ENCODE measurements at places on chromosomes 11 and 22.

DNA sequence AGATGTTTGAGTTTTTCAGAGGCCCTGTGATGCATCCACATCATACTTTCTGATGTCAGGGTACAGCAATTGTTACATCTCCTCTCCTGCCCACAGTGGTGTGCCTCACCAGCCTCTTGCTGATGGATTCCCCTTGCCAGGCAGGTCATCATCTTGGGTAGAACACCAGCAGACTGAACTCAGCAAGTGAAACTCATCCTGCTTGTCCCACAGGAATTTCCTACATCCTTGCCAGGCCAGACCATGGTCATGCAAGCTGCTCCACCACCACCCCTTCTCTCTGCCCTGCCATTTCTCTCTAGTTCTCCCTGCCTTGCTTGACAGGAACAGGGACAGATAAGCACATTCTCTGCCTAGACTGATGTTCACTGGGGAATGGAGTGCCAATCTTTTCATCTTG lies 85.9 kb downstream of the PAX6 start:
- DNase-seq, result no peak

DNA sequence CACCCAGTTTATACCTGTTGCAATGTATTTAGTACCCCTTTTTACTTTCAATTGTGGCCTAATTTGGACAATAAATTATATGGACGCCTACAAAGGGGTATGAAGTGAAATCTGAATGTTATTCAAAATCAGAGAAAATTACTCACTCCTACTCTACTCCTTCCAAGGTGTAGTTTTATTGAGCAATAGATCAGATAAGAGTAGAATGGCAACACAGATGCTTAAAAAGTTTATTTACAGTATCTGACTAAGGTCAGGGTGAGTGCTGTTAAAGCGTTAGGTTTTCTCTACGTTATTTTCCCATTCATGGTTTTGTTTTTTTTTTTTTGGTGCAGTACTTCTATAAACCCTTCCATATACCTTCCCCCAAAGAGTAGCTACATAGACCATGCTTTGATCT lies 805.6 kb downstream of the KCNA4 start:
- DNase-seq, result no peak

DNA sequence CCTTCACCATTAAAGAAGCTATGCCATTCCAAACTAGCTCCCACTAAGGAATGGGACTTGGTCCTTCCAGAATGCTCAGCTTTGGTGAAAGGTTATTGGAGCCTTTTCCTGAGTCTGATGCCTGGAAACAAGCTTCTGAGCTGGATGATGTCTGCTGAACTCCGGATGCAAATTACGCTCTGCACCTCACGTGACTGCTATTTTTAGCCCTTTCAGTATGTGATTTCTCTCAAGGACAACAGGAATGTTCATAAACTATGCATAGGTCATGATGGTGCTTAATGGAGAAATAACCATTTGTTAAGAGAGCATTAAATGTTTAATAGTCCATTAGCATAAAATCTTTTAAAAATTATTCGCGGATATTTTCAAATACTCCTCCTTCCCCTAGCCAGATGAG lies 631.4 kb upstream of the KIRREL3 start:
- DNase-seq, result no peak

GRCh38 chr11:2267306-2267850 lies 3.0 kb downstream of the ASCL2 start:
- DNase-seq, result no peak

GRCh38 chr11:104433751-104434150 lies 269.8 kb upstream of the PDGFD start:
- no peak for DNase-seq

DNA sequence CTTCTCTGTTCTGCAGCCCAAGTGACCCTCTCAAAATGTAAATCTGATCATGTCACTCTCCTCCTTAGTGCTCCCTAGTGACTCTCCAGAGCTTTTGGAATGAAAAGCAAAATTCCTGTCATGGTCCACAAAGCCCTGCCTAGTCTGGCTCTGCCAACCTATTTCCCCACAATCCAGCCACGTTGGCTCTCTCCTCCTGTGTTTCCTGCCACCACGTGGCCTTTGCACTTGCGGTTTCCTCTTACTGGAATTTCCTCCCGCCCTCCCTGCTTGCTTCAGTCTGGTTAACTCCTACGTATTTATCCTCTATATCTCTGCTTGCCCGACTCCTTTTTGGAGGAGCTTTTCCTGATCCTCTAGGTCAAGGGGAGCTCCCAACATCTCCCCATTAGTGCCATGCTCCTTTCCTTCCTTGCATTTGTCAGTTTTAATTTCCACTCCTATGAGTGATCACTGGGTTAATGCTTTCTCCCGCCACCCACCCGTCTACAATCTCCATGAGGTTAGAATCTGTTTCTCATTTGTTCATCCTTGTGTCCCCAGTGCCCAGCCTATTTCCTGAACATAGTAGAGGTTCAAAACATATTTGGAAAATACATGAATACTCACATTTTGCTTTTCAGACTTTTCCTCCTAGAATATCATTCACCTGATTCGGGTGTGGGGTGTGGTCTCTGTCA lies 11.5 kb downstream of the NNMT start:
- DNase-seq, result no peak

DNA sequence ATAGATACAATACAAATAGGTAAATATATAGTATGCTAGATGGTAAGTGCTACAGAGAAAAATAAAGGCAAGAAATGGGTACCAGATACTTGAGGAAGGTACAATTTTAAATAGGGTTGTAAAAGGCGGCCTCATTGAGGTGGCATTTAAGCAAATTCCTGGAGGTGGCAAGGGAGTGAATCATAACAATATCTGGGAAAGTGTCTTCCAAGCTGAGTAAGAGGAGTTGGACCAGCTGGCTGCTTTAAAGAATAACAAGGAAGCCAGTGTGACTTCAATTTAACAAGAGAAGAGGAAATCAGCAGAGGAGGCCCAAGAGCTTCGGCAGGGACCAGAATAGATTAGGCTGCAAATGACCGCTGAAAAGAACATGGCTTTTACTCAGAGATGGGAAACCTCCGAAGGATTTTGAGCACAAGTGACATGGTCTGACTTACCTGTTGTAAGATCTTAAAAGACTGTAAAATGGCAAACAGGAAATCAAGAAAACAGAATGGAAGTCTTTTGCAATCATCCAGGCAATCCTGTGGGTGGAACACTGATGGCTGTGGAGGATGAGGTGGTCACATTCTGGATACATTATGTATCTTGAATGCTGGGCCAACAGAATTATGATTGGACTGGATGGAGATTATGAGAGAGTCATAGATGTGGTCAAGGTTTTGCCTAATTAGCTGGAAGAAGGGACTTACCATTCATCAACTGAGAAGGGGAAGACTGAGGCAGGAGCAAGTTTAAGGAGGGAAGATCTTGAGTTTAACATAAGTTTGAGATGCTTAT lies 77.2 kb downstream of the RDX start:
- DNase-seq, result no peak

DNA sequence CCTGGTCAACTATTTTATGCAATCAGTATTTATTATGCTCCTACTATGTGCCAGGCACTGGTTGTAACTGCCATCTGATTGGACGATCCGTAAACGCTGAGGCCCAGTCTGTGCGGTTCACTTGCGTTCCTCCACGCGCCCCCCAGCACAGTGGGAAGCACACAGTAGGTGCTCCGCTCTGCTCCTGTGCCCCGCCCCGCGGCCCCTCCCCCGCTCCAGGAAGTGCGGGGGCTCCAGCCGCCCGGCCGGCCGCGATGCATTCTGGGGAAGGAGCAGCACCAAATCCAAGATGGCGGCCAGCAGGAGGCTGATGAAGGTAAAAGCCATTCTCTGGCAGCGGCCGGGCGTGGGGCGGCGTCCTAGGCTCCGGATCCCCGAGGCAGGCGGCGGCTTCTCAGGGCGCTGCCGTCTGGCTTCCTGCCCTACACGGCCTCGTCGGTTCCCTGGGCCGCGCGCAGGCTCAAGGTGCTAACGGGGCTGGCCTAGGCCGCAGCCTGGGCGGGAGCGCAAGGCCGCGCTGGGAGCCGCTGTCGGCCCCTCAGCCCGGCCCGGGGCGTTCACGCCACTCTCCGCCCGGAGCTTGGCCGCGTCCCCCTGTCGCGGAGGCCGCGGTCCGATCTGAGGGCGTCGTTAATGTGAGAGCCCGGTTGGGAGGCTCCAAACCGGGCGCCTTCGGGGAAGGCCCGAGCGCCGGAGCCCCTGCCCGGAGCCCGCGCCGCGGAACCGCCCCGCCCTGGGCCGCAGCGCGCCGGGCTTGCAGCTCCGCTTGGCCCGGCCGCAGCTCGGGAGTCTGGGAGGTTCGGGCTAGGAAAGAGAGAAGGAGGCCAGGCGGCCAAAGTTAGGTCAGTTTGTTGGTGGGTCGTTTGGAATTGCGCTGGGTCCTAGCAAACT lies at the start of gene UBE2L3:
TSS of gene UBE2L3 (plus strand) at position 259 of the 891 bp plus-strand sequence. CDS start at position 290, 31 bp downstream.
- peak; percentile 95 for DNase-seq

DNA sequence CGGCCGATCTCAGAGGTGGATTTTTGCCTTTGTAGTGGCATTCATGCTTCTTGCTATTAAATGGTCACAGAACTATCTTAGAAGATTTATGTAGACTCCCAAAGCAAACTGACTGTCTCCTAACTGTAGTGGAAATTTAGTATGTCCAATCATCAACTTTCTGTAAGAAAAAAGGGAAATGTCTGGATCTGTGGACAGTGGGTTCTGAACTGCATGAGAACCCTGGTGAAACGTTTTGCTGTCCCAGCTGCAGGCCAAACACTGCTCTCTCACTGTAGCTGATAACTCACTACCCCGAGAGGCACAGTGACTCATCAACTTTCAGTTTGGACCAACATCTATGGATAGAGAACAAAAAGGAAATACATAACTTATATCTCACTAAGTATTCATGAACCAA lies 387.1 kb downstream of the SOX6 start:
- peak; percentile 37 for DNase-seq

- no peak for DNase-seq
Measured at GRCh38 chr22:32531931-32532819, 57.6 kb downstream of the FBXO7 start.

GRCh38 chr11:110968348-110969062 lies 256.3 kb upstream of the ARHGAP20 start:
- DNase-seq, result no peak

DNA sequence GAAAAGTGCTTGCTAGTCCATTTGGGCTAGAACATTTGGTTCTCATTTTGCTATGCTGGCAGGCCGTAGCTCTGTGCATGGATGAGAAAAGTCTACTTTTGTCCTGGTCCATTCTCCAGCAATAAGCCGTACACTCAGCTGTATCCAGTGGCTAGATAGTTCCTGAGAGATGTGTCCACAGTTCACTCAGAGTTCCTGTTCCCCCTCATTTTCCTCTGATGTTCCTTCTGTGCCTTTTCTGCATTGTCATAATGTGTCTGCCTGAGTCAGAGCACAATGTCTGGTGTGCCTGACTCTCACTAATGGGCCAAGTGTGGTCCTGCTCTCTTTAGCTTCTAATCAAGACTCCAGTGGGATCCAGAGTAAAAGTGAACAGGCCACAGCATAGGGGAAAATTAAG lies 215.7 kb upstream of the CTSC start:
- DNase-seq, result no peak

DNA sequence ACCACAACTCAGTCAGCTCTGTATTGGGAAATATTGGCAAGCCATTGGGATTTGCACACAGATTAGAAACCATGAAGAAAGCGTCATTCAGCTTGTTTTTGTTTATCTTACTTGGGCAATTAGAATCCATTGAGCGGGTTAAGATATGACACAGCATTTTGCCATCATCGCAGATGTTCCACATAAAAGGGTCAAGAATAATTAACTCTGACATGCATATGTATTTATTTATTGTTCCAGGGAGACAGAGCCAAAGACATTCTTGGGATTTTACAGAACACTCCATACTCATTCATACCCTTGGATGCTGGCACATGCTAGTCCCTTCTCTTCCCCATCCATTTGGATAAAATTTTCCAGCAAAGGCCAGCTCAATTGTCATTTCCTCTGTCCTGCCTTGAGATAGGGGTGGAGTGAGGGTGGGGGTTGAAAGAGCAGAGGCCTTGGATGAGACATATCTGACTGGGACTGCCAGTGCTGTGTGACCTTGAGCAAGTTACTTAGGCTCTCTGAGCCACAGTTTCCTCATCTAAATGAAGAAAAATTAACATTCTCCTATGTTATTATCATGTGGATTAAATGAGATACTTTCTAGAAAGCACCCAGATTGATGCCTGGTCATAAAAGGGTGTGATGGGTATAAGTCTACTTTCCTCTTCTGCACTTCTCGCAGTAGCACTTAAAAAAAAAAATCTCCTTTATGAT lies 179.7 kb downstream of the RRAS2 start:
- no peak for DNase-seq

DNA sequence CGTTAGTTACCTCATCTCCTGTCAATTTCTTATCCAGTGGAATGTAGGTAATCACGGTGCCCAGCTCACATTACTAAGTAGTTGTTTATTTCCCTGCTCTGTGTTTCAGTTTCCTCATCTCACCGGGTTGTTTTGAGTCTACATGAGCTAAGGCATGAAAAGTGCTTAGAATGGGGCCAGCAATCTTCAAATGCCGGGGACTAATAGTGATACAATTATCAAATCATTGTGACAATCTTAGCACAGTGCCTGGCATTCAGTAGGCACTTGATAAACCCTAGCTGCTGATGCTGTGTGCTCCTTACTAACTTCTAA lies 53.3 kb upstream of the CD5 start:
- DNase-seq, result no peak

DNA sequence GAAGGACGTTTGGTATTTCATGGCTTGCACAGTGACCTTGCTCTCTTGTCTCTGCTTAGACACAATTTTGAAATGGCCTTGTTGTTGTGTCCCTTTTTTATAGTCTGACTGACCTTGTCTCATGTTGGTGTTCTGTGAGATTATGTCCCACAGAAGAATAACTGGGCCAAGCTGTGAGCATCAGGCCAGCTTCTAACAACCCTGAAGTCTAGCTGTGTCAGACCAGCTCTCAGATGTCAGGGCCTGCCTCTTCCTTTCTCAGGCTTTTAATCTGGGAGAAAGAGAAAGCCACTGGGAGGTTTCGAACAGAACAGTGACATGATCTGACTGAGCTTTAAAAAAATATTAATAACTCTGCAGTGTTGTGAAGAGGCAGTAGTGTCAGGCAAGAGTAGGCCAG lies 2.0 kb upstream of the UEVLD start:
- DNase-seq, result no peak

DNA sequence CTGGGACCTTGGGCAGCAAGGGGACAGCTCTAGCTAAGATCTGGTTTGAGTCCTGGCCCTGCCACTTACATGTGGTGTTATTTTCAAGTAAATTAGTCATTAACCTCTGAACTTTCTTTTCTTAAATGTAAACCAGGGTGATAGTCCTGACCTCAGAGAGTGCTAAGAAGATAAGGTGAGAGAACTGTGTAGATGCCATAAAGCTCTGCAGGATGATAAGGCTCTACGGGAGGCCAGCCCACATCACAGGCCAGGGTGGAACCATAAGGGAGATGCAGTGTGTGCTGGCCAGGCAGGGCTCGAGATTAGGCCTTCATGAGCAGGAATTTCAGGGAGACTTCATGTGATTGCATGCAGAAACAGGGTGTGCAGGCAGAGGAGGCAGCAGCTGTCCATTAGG lies 24.2 kb downstream of the NECTIN1 start:
- no peak for DNase-seq

- no peak for DNase-seq
Measured at GRCh38 chr11:70757241-70757640, 358.9 kb downstream of the CTTN start.

- no peak for DNase-seq
Measured at GRCh38 chr22:28911777-28912669, 28.7 kb downstream of the ZNRF3 start.

- DNase-seq, result no peak
Measured at GRCh38 chr22:46673662-46674236, 53.6 kb downstream of the GRAMD4 start.

- no peak for DNase-seq
Measured at GRCh38 chr11:84685976-84686375, 941.2 kb downstream of the DLG2 start.
